ENCODE measurements at places on chromosomes 6 and 20.

DNA sequence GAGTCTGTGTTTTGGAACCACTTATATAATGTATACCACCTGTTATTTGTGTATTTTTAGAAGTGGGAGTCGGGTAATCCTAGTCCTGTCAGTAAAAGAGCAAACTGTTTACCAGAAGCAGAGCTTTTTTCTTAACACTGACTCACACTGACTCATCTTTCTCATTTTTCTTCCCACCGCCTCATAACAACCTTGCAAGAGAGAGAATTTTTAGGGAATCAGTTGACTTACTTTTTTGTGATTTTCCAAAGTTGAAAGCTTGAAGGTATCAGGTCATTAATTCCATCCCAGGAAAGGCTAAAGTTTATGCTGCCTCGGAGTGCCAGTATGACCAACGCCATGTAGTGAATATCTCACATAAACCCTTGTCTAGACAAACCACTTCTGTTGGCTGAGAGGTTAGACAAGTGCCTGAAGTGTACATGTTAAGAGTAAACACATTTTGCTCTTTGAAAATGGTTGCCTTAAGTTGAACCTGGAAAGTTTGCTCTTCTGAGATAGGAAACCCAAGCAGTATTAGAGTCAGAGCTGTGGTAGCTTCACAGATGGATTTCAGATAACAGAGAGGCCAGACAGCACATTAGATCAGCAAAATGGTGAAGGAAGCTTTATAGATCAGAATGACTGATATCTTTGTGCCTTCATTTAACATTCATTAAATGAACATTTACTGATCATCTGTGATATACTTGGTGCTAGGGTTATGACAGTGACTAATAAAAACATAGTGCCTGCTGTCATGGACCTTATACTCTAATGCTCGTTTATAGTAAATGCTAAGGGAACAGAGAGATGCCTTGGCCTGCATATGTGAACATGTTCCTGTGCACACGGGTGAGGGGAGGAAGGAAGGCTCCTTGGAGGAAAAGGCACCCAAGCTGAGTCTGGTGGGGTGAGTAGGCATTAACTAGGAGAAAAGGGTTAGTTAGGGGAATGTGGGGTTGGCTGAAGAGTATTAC, 29.1 kb upstream of the PKIG start:
- DNase-seq: no peak

DNA sequence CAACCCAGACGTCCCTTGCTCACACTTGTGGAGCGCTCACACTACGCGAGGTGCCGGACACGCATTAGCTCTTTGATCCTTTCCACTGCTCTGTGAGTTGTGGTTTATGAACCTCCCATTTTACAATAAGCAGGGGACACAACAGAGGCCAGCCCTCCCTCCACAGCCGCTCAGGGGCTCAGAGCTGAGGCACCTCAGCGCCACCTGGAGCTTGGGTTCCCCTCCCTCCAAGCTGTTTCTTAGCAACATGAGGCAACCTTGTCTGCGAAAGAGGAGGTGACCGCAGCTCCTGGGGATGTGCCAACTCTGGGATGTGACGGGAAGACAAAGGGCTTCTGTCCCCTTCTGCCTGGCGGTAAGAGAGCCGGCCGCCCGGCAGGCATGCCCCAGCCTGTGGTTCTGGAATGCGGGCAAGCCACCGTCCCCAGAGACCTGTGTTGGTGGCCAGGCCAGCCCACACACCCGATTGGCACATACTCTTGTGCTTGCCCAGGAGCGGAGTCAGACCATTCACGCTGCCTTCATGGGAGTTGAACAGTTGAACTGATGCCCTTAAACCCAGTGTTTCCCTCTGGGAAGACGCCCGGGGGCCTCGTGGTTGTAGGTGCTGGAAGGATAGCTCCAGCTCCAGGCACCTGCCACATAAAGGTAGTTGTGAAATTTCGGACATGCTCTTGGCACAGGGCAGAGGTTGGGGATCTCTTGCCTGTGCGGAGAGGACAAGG, 44.5 kb downstream of the RBM38 start:
- DNase-seq: peak; percentile 12

DNA sequence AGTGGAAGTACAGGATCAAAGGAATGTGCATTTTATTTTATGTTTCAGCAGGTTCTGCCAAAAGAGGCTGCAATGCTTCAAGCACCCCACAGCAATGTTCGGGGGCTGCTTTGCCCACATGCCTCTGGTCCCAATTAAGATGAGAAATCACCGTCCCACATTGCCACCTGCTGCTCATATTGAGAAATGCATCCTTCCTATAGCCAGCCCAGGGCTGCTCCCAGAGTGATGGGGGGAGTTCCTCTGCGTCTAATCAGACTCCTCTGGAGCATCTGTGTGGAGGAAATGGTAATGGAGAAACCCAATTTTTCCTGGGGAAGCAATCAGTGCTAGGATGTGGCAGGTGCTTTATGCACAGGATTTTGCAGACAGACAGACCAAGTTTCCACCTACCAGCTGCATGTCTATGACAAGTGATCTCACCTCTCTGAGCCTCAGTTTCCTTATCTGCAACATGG, 33.7 kb downstream of the PTGIS start:
- peak; percentile 65 for DNase-seq

- no peak for DNase-seq
These were observed 45.5 kb upstream of the HLA-E start for GRCh38 chr6:30443657-30444450.

GRCh38 chr20:59668926-59669850, 64.8 kb downstream of the PHACTR3 start:
- no peak for DNase-seq

DNA sequence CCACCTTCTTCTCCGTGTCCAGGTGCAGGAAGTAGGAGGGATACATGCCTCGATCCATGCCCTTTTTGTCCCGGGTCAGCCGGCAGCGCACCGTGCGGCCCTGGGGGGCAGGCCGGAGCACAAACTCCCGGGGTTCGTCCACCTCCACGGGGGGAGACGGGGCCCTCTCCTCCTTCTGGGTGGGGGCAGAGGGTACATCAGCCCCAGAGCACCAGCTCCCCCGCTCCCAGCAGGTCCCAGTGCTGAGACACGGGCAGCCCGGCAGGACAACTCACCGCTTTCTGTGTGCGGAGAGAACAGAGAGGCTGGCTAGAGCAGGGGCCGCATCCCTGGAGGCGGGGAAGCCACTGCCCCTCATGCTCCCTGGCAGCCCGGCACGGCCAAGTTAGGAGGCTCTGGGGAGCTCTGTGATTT, 6.7 kb downstream of the TULP1 start:
- DNase-seq: no peak

DNA sequence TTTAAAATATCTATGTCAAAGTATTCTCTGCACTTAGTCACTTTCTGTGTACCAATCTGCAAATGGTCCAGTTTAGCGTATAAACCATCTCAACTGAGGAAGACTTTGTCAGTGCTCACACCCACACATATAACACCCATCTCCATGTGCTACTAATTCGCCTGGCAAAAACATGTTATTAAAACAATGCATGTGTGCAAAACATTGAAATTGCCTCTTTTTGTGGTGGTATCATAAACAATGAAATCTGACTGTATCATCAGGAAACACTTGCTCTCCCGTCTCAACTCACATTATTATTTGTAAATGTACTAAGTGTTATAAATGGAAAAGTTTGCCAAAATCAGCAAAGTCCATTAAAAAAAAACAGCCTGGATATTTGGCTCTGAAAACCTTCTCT, 105.9 kb upstream of the FOXC1 start:
- no peak for DNase-seq

GRCh38 chr6:167306401-167306998, 15.4 kb downstream of the UNC93A start:
- no peak for DNase-seq

DNA sequence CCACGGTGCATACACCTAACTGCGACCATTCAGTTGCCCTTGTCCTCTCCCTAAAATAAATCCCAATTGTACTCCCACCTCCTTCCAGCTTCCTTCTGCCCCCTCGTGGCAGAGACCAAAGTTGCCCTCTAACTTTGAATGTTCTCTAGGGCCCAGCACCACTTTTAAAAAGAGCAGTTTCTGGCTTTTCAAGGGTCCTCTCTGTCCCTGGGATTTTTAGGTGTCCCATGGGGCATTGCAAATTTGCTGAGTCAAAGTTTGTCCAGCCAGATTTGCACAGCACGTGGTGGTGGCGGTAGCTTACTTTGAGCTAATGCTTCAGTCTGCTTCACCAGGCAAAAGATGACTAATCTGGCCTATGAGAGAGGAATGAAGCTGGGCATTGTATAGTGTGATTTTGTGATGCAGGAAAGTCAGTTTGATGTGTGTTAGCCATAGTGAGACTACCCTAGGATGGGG, 100.2 kb downstream of the PERP start:
- DNase-seq: no peak

DNA sequence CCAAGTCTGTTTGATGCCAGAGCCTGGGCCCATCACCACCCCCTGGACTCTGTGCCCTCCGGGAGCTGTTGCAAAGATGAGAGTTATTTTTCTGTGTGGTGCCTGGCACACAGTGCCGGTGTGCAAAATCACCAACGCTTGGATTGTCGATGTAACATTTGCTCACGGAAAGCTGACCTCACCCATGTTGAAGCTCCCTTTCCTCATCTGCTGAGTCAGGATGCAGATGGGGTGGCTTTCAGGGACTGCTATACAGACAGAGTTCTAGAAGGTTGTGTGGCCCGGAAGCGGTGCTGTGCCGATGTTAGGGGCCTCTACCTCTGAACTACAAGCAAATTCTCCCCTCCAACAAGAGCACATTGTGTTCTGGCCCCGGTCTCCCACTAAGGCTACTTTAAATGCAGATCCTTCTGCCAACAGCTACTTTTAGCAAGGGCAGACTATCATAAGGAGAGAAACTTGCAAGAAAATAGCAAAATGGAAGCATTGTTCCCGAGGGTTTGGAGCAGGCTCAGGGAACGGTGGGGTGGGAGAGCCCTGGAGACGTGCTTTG, 34.0 kb downstream of the EYA2 start:
- DNase-seq: no peak

GRCh38 chr6:121506761-121507754, 71.6 kb downstream of the GJA1 start:
- DNase-seq: no peak

GRCh38 chr6:2857580-2858337, 16.1 kb upstream of the SERPINB1 start:
- peak; percentile 73 for DNase-seq

- DNase-seq: no peak
These were observed 301.9 kb downstream of the TFAP2A start for GRCh38 chr6:10112871-10113549.

- no peak for DNase-seq
These were observed 172.1 kb downstream of the CDKAL1 start for GRCh38 chr6:20706238-20706938.

- no peak for DNase-seq
These were observed 98.6 kb upstream of the RNF24 start for GRCh38 chr20:4113615-4114603.

DNA sequence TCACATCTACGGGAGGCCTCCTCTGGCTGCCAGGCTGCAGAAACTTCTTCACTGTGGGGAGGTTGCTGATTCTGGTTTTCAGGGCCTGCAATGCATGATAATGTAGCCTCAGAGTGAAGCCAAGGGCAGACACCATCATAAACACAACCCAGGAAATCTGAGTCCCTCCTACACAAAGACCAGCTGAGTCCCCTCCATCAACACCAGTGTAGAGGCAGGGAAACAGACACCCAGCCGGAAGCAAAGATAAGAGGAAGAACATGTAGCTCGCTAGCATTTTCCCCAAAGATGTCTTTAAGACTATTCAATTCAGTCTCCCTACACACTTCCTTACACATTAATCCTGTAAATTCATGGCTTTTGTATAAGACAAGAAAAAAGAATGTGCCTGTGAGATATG, 23.6 kb downstream of the GSTA2 start:
- no peak for DNase-seq

- no peak for DNase-seq
These were observed 25.8 kb upstream of the TPBG start for GRCh38 chr6:82337688-82338257.

DNA sequence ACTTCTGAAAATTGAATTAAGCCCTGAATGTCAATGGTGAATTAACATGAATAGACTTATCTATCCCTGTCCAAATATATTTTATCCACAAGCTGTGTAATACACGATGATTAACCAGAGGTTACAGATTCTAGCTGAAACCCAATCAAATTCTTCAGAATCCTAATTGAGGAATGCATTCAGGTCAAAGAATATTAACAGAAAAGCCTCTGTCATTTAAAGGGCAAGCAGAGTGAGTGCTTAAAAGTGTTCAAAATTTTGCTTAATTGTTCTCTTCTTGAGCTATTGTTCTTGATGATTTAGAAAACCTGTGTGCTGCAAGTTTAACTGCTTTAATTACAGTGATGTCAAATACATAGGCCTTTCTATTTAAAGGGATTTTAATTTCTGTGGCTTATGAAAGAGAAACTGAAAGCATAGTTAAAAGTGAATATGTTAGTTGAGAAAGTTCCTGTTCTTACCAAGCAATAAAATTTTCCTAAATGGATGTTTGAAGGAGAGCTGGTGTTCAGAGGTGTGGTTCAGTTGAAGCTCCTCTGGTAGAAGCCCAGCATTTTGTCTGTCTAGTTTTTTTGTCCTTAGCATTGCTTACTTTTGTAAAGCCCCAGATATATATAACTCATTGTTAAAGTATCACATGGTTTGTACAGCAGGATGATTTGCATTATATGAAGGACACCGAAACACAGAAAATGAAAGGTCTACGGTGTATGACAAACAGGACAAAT, 466.3 kb upstream of the PLCB4 start:
- DNase-seq: no peak

DNA sequence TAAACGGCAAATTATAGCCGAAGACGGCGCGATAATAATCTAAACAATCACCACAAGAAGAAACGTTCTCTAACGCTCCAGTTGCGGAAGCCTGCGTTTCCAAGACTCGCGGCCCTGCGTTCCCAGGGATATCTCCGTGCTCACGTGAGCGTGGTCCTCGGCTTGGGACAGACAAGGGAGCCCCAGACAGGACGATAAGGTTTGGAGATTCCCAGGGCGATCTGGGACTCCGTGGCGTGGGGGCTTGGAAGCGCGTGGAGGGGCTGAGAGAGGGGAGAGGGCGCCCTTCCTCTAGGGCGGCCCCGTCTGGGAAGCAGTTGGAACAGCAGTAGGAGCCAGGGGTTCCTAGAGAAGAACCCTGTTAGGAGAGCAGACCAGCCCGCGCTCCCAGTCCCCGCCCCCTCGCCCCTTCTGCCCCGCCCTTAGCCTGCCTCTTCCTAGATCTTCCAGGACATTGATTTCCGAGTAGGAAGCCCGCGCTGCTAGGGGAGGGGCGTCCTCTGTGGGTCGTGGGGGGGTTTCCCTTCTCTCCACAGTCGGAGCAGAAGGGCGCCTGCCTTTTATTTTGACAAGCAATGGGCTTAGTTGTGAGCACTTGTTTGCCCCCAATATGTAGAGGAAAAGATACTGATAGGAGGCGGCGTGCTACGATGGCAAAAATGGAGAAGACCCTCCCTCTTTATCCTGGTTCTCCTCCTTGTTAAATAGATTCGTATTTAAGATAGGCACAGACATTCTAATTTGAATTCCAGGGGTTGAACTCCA, 10.6 kb downstream of the NRN1 start:
- DNase-seq: no peak

- no peak for DNase-seq
These were observed 118.5 kb downstream of the FOXA2 start for GRCh38 chr20:22465622-22466446.

- DNase-seq: no peak
These were observed 53.9 kb downstream of the AKAP12 start for GRCh38 chr6:151293688-151294016.

GRCh38 chr6:129785756-129786135, 75.4 kb downstream of the TMEM244 start:
- no peak for DNase-seq

GRCh38 chr6:159267165-159267564, 98.0 kb downstream of the FNDC1 start:
- DNase-seq: no peak

Data from CD8-positive, alpha-beta memory T cell (primary cell).